Urothelium cell line (cell line): ENCODE measurements at places on chromosomes 5 and 9.

DNA sequence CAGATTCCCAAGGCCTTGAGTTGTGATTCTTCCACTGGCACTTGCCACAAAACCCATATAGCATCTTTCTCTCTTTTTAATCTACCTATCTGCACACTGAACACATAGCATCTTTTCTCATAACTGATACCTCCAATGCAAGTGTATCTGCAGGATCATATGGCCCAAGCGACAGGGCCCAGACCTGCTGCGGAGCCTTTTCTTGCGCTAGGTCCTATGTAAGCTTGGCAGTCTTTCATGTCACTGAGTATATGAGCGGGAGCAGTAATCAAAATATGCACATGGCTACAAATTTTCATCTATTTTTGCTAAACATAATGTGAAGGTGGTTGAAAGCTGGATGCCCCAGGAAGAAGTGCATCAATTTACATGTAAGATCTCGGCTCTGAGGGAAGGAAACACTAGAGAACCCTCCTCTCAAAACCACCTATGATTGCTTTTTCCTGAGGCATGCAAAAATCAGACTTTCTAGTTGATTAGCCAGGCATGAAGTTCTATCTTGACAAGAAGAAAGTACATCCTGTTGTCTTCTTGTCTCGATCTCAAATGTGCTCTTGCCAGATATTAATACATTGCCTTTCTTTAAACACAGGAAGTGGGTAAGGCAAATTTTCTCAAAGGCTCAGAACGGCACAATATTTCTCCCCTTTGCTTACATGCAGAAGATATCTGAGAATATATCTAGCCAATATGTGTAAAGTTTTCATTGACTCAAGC is 26.9 kb upstream of the CEMIP2 start:
- no peak for DNase-seq

DNA sequence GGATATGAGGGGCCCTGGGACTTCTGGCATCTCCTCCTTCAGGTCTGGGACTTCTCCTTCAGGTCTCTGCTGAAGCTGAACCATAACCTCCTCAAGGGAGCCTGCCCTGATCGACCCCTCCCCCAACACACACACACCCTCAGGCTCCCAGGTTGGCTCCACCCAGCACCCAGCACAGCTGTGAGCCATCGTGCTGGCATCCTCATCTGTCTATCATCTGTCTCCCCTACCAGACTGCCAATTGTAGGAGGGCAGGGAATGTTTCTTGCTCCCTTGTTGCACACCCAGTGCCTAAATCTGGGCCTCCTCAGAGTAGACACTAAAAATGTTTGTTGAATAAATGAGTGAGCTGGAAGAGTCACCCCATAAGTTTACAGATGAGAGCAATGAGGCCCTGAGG is 71.4 kb downstream of the LRSAM1 start:
- peak; percentile 38 for DNase-seq

- DNase-seq, result no peak
These were observed 51.4 kb upstream of the CKMT2 start for GRCh38 chr5:81181576-81182316.

GRCh38 chr5:128455841-128456361 is 82.1 kb downstream of the FBN2 start:
- no peak for DNase-seq

DNA sequence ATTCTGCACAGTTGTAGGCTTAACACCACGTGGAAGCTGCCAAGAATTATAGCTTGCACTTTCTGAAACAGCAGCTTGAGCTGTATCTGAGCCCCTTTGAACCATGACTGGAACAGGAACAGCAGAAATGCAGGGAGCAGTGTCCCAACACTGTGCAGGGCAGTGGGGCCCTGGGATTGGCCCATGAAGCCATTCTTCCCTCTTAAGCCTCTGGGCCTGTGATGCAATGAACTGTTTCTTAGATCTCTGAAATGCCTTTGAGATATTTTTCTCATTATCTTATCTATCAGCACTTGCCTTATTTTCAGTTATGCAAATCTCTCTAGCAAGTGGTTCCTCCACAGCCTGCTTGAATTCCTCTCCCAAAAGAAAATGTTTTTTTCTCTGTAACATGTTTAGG is 87.0 kb upstream of the MTAP start:
- DNase-seq, result no peak

- no peak for DNase-seq
These were observed 46.1 kb downstream of the S1PR3 start for GRCh38 chr9:89037346-89037745.

DNA sequence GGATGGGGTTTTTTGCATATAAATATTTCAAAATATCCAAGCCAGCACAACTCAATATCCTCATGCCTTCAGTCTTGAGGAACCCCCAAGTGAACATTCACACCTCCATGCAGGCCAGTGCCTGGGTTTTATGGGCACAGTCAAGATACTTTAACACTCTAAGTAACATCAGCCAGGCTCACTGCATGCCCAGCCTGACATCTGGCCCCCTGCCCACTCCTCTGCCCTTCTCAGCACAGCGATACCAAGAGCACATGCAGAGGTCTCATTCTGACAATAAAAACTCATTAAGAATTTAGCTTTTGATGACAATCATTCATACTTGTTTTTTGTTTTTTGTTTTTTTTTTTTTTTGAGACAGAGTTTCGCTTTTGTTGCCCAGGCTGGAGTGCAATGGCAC is 250.0 kb downstream of the CWC27 start:
- DNase-seq, result no peak

GRCh38 chr5:1636981-1637638 is 113.3 kb upstream of the LPCAT1 start:
- no peak for DNase-seq

GRCh38 chr5:160961761-160962160 is 109.8 kb upstream of the ATP10B start:
- DNase-seq, result no peak

GRCh38 chr9:5799314-5799713 is 33.6 kb downstream of the ERMP1 start:
- DNase-seq, result peak; percentile 4

DNA sequence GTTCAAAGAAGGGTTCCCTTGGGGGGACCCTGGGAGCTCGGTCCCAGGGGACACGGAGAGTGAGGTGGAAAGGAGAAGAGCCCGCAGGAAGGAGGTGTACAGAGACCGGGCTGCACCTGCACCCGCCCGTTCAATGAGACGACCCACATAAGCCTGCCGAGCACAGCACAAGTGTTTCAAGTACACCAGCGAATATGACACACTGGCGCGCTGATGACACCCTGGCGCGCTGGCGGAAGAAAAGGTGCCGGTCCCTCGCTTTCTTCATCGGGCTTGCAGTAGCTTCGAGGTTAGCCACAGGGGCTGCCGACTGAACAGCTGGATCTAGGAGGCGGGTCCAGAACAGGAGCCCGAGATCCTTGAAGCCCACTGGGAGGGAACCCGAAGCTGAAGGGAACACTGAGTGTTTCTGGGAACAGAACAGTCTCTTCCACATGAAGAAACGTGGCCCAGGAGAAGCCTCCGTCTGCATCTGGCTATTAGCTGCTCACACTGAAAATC is 1.4 kb downstream of the TBC1D9B start:
- DNase-seq, result no peak
